MG63 (cell line): ENCODE measurements at places on chromosomes 11 and 22. TPM values are rescaled to one million over a fixed set of nuclear protein-coding genes. Genes with fewer than 3 reads are reported as not detected.

Gene MYEOV
- 1.2 and 1.3 TPM in 2 replicates for total RNA-seq

DNA sequence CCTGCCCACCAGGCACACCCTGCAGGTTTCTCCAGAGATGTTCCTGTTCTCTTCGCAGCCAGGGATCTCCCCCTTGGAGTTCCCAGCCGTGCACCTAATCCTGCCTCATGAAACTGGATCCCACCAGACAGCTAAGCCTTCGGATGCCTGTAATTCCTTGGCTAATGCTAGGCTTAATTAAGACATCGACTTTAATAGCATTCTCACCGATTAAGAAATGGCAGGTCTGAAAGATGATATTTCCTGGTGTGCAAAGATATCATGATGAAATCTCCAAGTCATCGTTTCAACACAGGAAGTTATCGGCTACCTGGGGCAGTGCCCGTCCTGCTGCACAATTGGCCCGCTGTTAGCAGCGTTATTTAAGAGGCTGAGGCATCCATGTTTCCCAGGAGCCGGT lies 41.5 kb upstream of the CCND1 start:
- DNase-seq = no peak

Gene CHRM1
- 0.22 and 1.3 TPM in 2 replicates for total RNA-seq

- DNase-seq = no peak
Measured at GRCh38 chr22:48431536-48432315, 1395.9 kb downstream of the BRD1 start.

Gene DNAJB7
- not detected in 2 replicates for total RNA-seq

Gene FIBIN
- total RNA-seq = 2.3 and 3.4 TPM in 2 replicates

DNA sequence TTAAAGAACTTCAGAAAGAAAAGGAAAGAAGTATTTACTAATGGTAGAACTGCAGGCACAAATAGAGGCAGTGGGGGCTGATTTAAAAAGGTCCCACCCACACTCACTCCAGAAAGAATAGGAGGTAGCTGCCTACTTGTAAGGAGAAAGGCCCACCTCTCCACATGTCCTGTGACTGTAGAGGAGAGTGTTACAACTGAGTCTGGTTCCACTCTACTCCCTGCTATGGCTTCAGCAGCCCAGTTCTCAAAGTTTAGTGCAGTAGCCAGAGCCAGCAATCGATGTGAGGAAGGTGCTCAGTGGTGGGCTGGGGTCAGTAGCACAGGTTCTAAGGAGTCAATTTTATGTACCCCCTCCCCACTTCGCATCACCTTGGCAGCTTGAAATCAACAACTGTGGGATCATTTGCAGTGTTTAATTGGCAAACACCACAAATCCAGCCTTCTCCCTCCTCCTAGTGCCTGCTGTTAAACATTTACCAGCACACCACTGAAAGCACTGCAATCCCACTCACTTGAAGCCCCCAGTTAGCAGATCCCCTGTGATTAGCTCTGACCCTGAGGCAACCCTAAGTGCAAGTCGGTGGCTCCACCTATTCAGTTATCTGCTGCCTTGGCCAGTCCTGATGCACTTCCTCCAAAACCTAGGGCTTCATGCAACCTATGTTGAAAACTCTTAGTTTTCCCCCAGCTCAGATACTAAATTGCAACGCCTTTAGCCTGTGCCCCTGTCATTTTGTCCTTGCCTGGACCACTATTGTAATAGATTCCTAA lies 146.6 kb downstream of the BBOX1 start:
- DNase-seq = no peak

Gene GRM5
- not detected in 2 replicates for total RNA-seq

DNA sequence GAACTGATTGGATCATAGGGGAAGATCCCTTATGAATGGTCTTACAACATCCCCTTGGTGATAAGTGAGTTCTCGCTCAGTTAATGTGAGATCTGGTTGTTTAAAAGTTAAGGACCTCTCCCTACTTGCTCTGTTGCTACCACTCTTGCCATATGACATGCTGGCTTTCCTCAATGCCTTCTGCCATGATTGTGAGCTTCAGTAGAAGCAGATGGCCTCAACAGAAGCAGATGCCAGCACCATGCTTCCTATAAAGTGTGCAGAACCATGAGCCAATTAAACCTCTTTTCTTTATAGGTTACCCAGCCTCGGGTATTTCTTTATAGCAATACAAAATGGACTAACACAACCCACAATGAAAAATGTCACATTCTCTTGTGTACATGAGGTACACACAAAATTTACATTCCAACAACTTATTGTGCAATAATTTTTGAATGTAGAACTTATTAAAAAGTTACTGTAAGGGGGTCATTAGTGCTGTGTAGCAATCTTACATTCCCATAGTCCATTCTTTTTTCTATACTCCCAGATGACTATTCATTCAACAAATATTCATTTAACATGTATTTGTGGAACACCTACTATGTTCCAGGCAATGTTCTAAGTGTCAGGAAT lies 10.3 kb downstream of the CYP2R1 start:
- DNase-seq = no peak

DNA sequence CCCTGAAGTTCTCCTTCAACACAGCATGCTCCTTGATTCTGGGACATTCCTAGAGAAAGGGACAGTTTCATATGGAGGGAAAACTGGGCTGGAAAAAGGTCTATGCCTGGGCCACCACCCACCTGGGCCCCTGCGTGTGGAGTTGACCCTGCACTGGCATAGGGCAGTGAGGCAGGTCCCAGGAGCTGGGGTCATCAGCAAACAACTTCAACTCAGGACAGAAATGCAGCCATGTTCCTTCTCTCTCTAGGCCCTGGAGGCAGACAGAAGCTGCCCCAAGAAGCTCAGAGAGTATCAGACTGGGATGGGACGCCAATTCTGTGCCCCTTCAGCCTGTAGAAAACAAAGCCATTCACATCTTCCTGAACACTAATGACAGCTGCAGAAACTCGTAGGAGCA lies 34.9 kb downstream of the RTL6 start:
- DNase-seq = no peak

Gene KCNA4
- not detected in 2 replicates for total RNA-seq

DNA sequence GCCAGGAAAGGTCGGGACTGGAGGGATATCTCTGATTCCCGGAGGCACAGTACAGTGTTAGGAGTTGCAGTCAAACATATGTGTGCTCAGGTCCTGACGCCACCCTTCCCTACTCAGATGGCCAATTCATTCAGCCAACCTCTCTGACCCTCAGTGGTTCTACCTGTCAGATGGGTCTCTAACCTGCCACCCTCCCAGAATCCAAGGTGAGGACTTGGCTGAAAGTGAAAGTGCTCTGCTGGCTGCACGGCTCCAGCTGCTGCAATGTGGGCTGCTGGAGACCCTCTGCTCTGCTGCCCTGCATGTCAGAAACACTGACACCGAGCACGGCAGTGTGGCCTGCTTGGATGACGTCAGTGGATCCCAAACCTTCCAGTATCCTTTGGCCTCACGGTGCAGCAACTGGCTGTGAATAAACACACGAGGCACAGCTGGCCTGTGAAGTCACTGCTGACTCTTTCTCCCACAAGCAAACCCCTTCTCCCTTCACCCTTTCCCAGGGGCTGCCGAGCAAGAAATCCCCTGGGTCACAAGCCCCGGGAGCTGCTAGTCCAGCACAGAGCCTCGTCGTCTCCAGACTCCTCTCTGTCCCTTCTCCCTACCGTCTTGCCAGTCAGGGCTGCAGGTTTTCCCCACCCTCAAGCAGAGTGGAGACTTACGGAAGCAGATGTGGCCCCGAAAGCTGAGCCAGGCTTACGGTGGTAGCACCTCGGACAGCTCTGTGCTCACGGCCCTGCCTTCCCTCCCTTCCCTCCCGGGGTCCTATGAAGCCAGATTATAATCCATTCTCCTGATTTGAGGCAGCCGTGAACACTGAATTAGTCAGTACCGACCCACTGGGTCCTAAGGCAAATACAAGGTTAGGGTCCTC lies 24.3 kb downstream of the KIAA0930 start:
- no peak for DNase-seq
